Stimulated activated naive CD8-positive, alpha-beta T cell treated with anti-CD3 and anti-CD28 coated beads, Interleukin-15, Interleukin-2, amounts not matched to agents 100 U/mL and 50 U/mL, for 24 hours (primary cell): ENCODE measurements at places on chromosomes 16 and 17.

DNA sequence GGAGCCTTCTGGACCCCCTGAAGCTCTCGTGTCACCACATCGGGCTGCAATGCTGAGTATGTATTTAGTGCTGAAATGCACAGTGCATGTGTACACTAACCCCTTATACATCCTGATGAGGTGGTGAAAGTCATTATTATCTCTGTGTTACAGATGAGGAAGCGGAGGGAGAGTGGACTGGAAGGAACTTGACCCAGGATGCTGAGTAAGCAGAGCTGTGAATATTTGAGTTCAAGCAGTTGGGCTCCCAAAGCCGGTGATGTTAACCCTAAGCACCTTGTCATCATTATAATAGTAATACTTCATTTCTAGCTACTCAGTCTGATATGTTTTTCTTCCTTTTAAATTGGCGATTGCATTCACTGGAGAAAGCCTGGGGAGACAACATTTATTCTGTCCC is 25.9 kb upstream of the NKD1 start:
- DNase-seq, result no peak

DNA sequence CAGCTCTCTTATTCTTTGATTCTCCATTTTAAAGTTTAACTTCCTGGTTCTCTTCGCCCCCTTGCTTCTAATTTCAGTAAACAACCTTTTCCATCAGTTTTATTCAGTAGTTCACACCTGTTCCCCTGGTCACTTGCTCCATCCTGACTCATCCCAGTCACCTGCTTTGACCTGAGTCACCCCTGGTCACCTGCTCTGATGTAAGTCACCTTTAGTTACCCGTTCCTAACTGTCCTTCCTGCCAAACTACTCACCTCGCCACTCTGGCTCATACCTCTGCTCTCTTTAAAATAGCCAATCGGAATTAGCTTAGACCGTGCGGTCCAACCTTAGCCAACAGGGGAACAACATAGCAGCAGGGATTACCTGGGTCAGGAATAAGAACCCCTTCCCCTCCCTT is 4.7 kb upstream of the NLRC5 start:
- DNase-seq, result no peak

DNA sequence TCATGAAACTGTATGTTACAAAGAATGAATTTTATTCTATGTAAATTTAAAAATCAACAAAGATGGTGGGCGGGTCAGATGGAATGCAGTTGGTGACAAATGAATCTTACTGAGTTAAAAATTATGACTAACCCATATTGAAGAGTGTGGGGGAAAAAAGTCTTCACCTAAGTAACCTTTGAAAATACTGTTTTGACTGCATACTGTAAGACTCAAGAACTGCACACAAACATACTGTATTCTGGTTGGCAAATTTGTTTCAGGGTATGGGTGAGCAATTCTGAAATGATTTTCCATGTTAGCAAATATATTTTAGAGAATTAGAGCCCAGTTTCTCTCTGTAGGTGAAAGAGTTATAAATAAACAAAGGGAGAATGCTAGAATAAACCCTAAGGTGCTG is 153.7 kb upstream of the KCNJ18 start:
- no peak for DNase-seq

- DNase-seq, result peak; percentile 61
Measured at GRCh38 chr16:25110387-25110947, 1.1 kb upstream of the LCMT1 start.

- DNase-seq, result no peak
Measured at GRCh38 chr17:31900877-31901276, 631 bp downstream of the UTP6 start.

GRCh38 chr17:76742958-76743357 is 5.0 kb downstream of the MFSD11 start:
- DNase-seq, result no peak

DNA sequence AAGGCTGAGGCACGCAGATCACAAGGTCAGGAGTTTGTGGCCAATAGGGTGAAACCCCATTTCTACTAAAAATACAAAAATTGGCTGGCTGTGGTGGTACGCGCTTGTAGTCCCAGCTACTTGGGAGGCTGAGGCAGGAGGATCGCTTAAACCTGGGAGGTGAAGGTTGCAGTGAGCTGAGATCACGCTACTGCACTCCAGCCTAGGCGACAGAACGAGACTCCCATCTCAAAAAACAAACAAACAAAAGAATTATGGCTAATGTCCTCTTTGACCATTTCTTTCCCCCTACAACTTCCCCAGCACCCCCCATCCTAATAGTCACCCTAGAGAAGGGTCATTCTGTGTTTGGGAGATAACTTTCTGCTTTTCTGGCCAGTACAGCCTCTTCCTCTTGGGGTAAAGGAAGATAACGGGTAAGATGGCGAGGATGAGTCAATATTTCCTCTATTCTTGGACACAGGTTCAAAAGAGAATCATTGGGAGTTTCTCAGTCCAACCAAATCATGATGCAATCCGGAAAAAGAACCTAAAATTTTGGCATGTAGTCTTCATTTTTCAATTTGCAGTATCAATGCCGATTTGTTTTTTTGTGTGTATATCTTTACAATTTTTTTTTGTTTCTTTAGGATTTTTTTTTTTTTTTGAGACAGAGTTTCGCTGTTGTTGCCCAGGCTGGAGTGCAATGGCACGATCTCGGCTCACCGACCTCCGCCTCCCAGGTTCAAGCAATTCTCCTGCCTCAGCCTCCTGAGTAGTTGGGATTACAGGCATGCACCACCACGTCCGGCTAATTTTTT is 107.6 kb upstream of the MED13 start:
- DNase-seq, result no peak

DNA sequence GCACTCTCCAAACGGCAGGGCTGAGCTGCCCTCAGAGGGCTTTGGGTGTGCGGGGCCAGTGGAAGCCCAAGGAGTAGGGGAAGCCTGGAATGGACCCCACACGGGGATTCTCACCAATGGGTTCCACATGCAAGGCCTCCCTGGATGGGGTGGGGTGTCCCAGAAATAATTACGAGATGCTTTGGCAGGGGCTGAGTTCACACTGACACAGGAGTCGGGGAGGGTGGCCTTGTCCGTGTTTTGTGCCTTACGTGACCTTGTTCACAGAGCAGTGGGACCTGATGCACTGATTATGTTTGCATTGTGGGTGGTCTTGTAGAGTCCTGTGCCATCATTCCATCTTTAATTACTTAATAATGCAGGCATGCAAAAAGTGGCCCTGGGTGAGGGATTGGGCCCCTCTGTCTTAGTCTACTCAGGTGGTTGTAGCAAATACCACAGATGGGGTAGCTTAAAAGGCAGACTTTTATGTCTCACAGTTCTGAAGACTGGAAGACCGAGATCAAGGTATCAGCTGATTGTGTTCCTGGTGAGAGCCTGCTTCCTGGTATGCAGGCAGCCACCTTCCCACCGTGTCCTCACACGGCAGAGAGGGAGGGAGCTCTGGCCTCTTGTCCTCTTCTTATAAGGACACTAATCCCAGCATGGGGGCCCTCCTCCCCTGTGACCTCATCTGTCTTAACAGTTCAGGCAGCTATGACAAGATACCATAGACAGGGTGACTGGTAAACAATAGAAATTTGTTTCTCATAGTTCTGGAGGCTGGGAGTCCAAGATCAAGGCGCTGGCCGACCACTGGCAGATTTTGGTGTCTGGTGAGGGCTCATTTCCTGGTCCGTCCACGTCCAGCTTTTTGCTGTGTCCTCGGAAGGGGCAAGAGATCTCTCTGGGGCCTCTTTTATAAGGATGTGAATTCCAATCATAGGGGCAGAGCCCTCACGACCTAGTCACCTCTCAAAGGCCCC is 239.4 kb downstream of the IRF8 start:
- DNase-seq, result no peak

- no peak for DNase-seq
Measured at GRCh38 chr16:82439678-82440293, 187.0 kb upstream of the CDH13 start.

GRCh38 chr16:14109782-14110727 is 38.9 kb downstream of the MRTFB start:
- no peak for DNase-seq

DNA sequence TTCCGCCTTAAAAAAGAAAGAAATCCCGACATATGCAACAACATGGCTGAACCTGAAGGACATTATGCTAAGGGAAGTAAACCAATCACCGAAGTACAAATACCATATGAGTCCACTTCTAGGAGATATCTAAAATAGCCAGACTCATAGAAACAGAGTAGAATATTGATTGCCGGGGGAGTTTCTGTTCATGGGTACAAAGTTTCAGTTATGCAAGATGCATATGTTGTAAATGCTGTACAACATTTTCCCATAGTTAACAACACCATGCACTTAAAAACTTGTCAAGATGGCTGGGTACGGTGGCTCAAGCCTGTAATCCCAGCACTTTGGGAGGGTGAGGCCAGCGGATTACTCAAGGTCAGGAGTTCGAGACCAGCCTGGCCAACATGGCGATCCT is 251.5 kb upstream of the EEF2KMT start:
- DNase-seq, result no peak

- DNase-seq, result peak; percentile 74
Measured at GRCh38 chr17:48427598-48427997, 2.4 kb downstream of the SKAP1 start.

- DNase-seq, result no peak
Measured at GRCh38 chr17:5500247-5500588, 13.9 kb downstream of the MIS12 start.

DNA sequence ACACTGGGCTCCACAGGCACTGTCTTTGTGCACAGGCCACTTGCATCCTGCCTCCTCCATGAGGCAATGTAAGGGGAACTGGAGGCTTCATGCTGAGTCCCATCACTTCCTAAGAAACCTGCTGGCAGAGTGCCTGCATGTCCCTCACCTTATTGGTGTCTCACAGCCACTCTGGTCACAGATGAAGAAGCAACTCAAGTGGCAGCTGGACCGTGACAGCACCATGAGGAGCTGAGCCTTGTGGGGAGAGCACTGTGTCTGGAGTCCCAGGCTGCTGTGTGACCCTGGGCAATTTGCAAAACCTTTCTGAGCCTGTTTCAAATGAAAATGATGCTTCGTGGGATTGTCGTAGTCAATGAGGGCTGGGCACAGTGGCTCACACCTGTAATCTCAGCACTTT is 19.5 kb downstream of the ANKRD40 start:
- no peak for DNase-seq

DNA sequence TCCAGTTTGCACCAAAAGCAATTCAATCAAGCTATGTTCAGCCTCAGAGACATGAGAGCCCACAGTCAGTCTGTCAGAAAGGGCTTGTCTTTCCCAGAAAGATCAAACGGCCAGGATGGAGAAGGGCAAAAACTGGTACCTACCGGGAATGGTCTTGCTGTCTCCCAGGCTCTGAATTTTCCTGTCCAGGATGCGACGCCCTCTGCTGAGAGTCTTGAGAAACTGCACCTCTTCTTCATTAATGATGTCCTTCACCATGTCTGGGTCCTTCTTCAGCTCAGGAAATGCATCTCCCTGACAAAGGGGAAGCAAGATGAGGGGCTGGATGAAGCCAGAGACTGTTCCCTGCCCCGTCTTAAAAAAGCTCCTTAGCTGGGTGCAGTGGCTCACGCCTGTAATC is 15.8 kb upstream of the EXOSC6 start:
- peak; percentile 29 for DNase-seq

DNA sequence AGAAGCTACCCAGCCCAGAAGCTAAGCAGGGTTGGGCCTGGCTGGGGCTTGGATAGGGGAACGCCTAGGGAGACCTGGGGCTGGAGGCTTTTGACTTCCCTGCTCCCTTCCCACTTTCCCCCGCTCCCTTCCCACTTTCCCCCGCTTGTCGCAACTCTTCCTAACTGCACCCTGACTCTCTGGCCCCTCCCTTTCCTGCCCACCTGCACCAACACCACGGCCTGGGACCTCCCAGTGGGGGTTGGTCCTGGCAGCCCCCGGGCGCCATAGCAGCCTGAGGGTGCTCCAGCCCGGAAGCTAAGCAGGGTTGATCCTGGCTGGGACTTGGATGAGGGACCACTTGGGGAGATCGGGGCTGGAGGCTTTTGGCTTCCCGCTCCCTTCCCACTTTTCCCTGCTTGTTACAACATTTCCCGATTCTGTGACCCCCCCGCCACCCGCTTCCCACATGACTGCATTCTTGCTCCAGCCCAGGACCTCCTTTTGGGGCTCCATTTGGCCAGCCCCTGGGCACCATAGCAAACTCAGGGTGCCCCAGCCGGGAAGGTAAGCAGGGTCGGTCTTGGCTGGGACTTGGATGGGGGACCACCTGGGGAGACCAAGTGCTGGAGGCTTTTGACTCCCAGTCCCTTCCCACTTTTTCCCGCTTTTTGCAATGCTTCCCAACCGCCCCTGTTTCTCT is 2287.0 kb downstream of the TP53TG3F start:
- no peak for DNase-seq

- no peak for DNase-seq
Measured at GRCh38 chr17:8563024-8563776, 67.3 kb downstream of the MYH10 start.

DNA sequence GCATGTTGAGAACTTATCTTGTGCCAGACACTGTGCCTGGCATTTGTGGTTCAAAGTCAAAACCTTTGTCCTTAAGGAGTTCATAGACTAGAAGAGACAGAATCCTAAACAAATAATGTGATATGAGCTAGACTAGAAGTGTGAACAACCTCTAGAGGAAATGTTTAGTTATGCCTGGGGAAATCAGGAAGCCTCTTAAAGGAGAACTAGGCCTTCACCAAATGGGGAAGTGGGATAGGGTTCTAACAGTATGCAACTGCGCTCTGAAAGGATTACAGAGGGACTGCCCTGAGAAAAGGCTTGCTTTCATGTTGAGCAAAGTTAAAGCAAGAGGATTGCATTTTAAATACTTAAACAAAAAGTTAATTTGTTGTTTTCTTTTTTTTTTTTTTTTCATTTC is 4.9 kb downstream of the RUNDC1 start:
- no peak for DNase-seq

DNA sequence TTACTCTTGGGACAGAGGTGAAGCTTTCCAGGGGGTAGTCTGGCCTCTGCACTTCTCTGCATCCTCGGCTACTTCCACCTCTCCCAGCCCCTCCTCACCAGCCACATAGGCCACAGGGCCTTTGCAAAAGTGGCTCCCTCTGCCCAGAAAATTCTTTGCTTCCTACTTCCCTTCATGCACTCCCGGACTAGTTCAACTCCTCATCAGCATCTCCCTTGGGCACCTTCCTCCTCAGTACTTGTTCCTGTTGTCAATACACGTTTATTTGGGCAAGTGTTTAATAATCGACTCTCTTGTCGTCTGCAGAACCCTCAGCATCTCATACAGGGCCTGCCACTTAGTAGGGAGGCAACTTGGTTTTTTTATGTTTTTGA is 23.1 kb upstream of the USP7 start:
- DNase-seq, result no peak

GRCh38 chr16:72873853-72874252 is 174.1 kb downstream of the ZFHX3 start:
- no peak for DNase-seq
